Renal cortical epithelial cell (primary cell): ENCODE measurements at places on chromosomes 3 and 15. TPM values are rescaled to one million over a fixed set of nuclear protein-coding genes. Genes with fewer than 3 reads are reported as not detected.
A peak's percentile ranks its signal among the peaks of the same experiment; 100 is the strongest.

DNA sequence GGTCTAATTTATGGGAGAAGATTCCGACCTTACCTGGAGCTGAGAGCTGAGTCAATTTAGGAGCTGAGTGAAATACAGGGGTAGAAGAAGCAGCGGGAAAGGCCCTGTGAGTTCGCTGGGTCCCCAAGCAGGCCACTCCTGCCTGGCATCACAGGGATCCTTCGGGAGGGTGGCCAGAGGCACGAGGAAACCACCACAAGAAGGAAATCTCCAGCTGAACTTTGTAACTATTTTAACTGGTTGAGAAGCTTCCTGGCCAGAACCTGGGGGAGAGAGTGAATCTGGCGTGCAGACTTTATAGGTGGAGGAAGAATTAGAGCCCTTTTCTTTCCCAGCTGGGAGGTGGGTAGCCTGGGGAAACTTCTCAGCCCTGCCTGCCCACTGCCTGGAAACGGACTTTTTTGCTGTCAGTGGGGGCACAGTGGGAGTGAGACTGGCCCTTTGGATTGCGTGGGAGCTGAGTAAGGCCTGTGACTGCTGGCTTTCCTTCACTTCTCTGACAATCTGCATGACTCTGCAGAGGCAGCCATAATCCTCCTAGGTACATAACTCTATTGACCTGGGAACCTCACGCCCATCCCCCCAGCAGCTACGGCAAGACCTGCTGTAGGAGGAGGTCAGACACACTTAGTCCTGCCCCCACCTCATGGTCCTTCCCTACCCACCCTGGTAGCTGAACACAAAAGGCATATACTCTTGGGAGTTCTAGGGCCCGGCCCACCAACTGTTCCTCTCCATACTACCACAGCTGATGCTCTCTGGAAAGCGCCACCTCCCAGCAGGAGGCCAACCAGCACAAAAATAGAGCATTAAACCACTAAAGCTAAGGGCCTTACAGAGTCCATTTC, 340.7 kb downstream of the CNTN3 start:
- no peak for DNase-seq

The ALPK3 gene
- total RNA-seq: 16.0 and 79.8 TPM in 2 replicates

GRCh38 chr3:123020709-123021108, 6.9 kb downstream of the SEMA5B start:
- DNase-seq: no peak

The FAM107A gene
- total RNA-seq: 0.60 and 0.87 TPM in 2 replicates

DNA sequence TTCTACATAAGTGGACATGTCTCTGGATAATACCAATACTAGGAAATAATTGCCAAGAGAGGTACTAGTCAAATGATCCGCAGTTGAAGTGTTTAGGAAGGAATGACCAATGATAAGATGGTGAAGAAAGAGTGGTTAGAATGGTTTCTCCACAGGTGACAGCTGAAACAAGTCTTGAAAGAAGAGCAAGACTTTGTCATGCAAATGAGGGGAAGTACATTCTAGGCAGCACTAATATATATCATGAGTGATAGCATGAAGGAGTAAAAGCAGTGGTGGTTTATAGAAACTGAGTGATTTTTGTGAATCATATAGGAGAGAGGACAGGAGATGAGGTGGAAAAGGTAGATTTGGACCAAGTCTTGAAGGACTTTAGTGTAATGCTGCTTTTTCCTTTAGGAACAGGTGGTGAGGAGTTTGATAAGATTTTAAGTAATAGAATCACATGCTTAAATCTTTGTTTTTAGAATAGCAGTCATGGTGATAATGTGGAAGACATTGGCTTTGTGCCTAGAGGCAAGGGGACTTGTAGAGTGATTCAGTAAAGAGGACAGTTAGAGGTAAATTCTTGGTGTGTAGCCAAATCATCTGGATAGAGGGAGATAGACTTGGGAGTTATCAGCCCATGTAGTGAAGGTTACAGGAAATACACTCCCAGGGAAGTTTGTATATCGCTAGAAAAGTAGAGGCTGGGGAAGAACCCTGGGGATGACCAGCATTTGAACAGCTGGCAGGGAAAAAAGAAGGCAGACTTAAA, 31.9 kb downstream of the SLMAP start:
- peak; percentile 70 for DNase-seq
